ENCODE measurements at places on chromosomes 16 and 17. TPM values are rescaled to one million over a fixed set of nuclear protein-coding genes. Genes with fewer than 3 reads are reported as not detected.

DNA sequence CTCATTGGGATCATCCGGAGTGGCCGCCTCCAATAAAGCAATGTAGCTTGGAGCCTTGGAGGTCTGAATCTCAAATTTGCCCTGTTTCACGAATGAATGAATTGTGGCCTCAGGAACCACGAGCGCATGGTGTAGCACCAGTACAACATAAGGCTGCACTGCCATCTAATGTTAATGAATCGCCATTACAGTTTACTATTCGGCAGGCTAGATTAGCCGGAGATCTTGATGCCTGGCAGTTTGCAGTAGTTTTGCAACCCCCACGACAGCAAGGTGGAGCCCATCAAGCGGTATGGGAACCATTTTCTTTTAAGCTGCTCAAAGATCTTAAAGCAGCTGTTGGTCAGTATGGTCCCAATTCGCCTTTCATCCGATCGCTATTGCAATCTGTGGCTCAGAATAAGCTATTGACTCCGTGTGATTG lies 18.8 kb downstream of the ALOX15B start:
- DNase-seq, result no peak

- no peak for DNase-seq
Observed at GRCh38 chr16:6732166-6732565, 600.5 kb upstream of the RBFOX1 start.

- peak; percentile 64 for DNase-seq
Observed at GRCh38 chr17:51461578-51462004, 201.2 kb downstream of the UTP18 start.

DNA sequence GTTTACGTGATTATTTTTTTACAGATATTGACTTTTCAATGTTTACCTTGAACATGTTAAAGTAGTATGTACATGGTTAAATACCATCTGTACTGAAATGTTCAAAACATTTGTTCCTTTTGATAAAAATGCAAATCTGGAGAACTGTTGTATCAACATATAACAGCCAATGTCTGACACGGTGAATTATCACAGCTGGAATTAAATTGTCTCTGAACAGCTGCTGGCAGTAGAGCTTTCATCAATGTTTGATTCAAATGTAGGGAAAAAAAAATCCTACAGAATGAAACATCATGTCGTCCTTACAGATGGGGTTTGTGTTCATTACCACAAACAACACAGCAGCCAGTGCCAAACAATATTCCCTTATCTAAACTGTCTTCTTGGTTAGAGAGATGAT lies 79.9 kb downstream of the TOX3 start:
- no peak for DNase-seq

- peak; percentile 59 for DNase-seq
Observed at GRCh38 chr17:38453951-38454421, 25.7 kb downstream of the ARHGAP23 start.

GRCh38 chr17:54969658-54970572 lies 1.4 kb downstream of the STXBP4 start:
- no peak for DNase-seq

DNA sequence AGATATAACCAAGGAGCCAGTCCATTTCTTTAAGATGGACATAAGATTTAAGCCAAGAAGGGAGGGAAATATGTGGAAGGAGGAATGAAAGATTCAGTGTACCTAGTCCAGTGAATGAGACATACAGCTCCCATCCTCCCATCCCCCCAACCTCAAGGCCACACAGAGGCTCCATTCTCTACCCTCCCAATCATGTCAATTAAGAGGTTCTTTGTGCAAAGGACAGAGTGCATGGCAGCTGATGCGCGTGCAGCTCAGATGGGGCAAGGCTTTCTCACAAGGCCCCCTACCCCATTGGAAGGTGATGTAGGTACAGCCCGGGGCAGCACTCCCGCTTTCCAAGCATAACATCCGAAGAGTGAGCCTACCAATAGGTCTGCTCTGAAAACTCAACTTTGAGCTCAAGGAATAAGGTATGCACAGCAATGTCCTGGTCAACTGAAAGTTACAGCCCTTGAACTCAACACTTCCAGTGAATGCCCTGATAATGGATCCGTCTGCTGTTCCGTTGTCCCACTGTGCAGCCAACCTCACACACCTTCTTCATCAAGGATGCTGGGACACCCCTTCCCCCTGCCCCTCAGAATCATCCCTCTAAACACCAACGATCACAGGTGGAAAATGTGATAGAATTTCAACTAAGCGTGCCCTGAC lies 458.1 kb downstream of the SOX9 start:
- DNase-seq, result no peak

BAIAP3 gene
- 3.7 TPM for total RNA-seq

FBRS gene
- 28.3 TPM for total RNA-seq

NRN1L gene
- not detected for total RNA-seq

TBC1D3C gene
- total RNA-seq, result not detected
